Daoy (cell line): ENCODE measurements at places on chromosomes 1 and 21. TPM values are rescaled to one million over a fixed set of nuclear protein-coding genes. Genes with fewer than 3 reads are reported as not detected.

TADA1 gene
- 15.3 and 19.8 TPM in 2 replicates for total RNA-seq

GRCh38 chr21:42330380-42331371 lies 15.5 kb upstream of the TFF3 start:
- DNase-seq, result no peak

GRCh38 chr1:93651695-93652094 lies 29.9 kb downstream of the BCAR3 start:
- DNase-seq, result no peak

BCAN gene
- total RNA-seq, result not detected in 2 replicates

DNA sequence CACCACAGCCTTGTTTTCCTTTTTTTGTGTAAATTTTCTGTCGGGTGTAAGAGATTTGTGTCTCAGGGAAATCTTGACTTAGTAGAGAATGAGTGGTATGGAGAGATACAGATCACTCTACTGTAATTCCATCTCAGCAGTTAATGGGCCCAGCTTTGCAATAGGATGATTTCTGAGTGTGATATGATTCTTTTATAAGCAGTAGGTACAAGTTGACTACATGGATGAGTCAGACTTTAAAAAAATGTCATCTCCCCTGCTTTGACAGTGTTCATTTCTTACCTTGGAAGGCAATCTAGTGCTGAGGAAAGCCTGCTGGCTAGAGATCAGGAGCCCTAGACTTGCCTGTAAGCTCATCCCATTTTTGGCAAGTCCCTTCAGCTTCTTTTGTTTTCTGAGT lies 261.9 kb downstream of the RYR2 start:
- DNase-seq, result no peak

DCDC2B gene
- not detected in 2 replicates for total RNA-seq

- no peak for DNase-seq
Observed at GRCh38 chr1:99328171-99328570, 63.9 kb downstream of the PLPPR4 start.

- DNase-seq, result no peak
Observed at GRCh38 chr1:100616121-100616621, 78.2 kb downstream of the GPR88 start.
